ENCODE measurements at places on chromosomes 5 and 9.

GRCh38 chr5:52282647-52283046, 505.1 kb upstream of the ITGA1 start:
- no peak for DNase-seq

DNA sequence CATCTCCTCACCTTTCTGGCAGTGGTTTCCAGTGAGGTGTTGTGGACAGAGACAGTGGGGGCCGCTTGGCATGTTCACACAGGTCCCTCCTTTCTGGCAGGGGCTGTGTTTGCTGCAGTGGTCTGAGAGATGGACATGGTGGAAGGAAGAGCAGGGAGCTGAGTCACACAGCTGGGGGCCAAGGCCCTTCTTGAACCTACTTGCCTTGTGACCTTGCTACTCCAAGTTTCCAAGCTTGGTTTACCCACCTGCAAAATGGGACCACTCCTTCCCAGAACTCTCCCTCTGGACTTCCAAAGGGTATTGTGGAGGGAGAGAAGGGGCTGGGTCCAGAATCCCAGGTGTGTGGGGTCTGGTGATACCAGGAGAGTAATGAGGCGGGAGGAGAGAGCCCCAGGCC, 4.1 kb downstream of the F12 start:
- no peak for DNase-seq

DNA sequence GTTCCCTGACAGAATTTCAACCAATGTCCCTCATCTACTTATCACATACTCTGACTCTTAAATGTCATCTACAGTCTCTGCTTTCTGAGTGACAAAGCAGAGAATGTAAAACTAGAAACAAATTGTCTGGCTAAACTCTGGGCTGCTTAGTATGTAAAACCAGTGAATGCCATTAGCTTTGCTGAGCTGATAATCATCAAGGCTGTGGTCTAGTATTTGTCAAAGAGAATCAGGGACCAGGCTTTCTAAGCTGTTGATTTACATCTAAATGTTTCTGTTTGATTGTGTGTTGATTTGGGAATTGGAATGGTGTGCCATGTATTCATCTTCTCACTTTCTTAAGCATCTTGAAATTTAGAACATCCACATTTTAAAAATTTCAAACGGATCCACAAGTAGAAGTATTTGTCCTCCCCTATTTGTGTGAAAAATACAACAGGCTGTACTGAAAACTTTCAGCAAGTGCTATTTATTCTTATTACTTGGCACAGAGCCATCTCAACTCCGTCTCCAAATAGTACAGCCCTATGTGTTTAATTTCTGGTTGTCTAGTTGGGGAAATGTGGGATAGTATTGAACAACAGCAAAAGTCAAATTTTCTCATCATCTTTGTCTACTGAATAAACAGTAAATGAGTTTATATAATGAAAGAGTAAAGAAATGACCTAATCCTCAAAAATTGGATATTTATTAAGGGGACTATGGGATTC, 251.5 kb downstream of the KCTD16 start:
- no peak for DNase-seq

GRCh38 chr5:17203329-17204132, 13.9 kb upstream of the BASP1 start:
- peak; percentile 59 for DNase-seq

GRCh38 chr9:117704597-117704996, 394 bp downstream of the TLR4 start:
- DNase-seq, result peak; percentile 20

GRCh38 chr9:134136118-134136995, 475 bp downstream of the WDR5 start:
- no peak for DNase-seq

- DNase-seq, result no peak
Observed at GRCh38 chr5:3103262-3103811, 351.9 kb upstream of the IRX2 start.

- DNase-seq, result peak; percentile 16
Observed at GRCh38 chr5:160694896-160695295, 157.1 kb downstream of the ATP10B start.

GRCh38 chr5:156121234-156121633, 205.7 kb upstream of the SGCD start:
- DNase-seq, result no peak

- no peak for DNase-seq
Observed at GRCh38 chr9:95091601-95092261, 225.8 kb downstream of the FANCC start.

GRCh38 chr5:130227699-130228098, 323.4 kb downstream of the CHSY3 start:
- no peak for DNase-seq

GRCh38 chr5:36777105-36777757, 99.3 kb upstream of the NIPBL start:
- DNase-seq, result peak; percentile 47

GRCh38 chr5:34040472-34040871, 2.5 kb downstream of the C1QTNF3 start:
- DNase-seq, result no peak

DNA sequence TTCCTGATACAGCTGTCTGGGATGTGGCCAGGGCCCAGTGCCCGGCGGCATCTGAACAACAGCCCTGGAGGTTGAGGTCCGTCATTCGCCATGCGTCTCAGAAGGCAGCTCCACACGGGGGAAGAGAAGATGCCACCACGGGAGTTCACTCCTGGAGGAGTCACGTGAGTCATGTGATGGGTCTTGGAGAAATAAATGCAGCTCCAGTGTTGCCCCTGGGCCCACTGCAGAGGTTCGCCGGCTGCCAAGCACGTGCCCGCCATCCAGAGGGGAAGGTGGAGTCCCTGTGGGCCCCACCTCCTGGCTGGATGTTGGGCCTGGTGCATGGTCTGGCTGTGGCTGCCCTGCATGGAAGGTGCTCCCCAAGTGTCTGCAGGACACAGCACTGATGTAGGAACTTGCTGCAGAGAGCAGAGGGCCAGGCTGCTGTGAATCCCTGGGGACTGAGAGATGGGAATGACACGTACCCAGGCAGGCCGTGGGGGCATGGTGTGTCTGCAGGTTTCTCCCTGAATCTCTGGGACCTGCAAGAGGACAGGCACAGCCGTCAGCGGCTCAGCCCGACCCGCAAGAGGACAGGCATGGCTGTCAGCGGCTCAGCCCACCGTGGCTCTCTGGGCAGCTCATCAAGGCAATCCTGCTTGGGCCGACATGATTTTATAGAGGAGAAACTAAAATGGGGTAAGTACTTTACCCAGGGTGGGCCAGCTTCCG, 418.3 kb upstream of the IRX4 start:
- no peak for DNase-seq

Data from Kasumi-1 (cell line).